ENCODE measurements at places on chromosomes 7 and 10. TPM values are rescaled to one million over a fixed set of nuclear protein-coding genes. Genes with fewer than 3 reads are reported as not detected.

CAMK2B gene
- 0.98 TPM for total RNA-seq

HSPA12A gene
- total RNA-seq = 13.2 TPM

PLXDC2 gene
- 0.37 TPM for total RNA-seq

TBL2 gene
- total RNA-seq = 80.8 TPM

NUP205 gene
- 101 TPM for total RNA-seq

CLDN4 gene
- total RNA-seq = 2.6 TPM
